SW 1271 (cell line): ENCODE measurements at places on chromosomes 6 and 20.

DNA sequence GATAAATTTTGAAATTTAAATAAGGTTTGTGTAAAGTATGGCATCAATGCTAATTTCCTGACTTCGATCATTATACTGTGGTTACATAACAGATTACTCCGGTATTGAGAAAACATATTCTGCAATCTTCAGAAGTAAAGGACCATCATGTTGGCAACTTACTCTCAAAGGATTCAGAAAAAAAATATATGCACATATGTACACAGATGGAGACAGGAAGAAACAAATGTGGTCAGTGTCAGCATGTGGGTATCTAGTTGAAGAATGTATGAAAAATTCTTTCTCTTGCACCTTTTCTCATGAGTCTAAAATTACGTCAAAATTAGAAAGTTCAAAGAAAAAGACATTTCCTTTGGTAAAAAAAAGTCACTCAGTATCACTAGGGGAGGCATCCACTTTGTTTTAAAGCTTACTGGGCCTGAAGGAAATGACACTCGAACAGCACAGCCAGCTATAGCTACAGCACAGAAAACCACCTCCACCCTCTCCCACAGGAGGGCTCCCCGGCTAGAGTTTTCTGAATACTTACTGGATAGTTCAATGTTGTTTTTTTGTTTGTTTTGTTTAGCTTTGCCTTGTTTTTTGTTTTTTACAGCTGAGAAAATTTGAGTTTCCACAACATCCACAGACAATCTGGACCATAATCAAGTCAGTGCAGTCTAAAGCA lies 317.2 kb upstream of the AGPAT4 start:
- no peak for DNase-seq

DNA sequence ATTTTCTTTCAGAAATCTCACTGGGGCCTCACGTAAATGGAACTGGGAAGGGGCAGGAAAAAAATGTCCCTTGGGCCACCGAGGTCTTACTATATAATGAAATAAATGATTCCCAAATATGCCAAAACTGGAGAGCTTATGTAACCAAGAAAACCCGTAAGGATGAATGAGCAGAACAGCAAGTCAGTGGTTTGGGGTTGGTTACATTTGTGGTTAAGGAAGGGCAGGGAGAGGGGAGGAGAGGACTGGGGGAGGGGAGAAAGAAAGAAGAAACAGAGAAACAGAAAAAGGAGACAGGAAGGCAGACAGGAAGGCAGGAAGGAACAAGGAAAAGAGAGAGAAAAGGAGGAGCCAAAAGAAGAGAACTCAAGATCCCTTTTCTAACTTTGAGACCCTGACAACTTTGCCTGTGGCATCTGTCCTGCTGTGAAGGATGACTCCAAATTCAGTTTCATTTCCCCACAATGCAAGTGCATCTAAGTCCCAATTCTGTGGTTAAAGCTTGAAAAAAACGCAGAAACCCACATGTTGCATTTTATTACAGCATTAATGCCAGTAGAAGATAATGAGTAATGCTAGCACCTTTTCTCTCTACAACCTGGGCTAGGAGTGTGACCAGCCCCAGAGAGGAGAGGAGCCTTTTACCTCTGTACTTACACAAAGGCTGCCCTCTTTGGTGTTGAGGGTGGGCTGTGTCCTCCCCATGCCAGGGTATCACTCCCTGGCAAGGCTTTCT lies 10.8 kb upstream of the ARMC2 start:
- DNase-seq = no peak

DNA sequence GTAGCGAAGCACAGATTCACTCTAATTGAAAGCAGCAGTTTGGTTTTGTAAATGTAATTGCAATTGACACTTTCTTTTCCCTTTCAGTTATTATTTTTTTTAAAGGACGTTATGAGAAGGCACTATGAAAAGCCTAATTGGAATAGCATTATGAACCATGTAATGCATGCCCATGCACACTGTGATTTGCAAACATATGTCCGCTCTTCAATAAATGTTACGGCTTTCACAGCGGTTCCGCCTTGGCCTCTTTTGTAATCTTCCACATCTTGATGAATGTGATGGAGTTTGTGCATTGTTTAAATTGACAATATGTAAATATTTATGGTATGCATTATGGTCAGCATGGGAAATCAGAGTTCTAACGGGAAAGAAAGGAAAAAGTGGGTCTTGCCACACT lies 61.3 kb downstream of the SAMD5 start:
- no peak for DNase-seq

- DNase-seq = no peak
These were observed 1.1 kb downstream of the ZNF165 start for GRCh38 chr6:28081486-28081751.

- DNase-seq = no peak
These were observed 4.6 kb upstream of the DST start for GRCh38 chr6:56647172-56647762.

DNA sequence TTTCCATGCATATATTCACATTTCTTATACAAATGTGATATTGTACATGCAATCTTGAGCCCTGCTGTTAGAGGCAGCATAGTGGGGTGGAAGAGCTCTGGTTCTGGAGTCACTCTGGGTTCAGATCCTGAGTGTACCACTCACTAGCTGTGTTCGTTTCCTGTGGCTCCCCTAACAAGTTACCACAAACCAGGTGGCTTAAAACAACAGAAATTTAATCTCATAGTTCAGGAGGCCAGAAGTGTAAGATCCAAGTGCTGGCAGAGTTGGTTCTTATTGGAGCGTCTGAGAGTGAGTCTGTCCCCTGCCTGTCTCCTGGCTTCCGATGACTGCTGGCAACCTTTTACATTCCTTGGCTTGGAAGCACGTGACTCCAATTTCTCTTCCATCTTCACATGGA lies 115.6 kb downstream of the MAP3K7 start:
- DNase-seq = no peak

GRCh38 chr6:168196385-168196860 lies 117.4 kb upstream of the FRMD1 start:
- no peak for DNase-seq

GRCh38 chr6:41531591-41532582 lies 14.3 kb upstream of the FOXP4 start:
- DNase-seq = no peak
